Activated CD8-positive, alpha-beta T cell treated with anti-CD3 and anti-CD28 coated beads, Interleukin-2, amount 10 ng/mL, durations not matched to agents 7 days and 5 days (primary cell): ENCODE measurements at places on chromosomes 1 and 21. TPM values are rescaled to one million over a fixed set of nuclear protein-coding genes. Genes with fewer than 3 reads are reported as not detected.

LRIG2 gene
- 15.6 TPM for total RNA-seq

KIF21B gene
- 158 TPM for total RNA-seq

- no peak overlapping the region for H3K4me3 ChIP-seq
- no peak for DNase-seq
- no peak overlapping the region for H3K27ac ChIP-seq
- H3K36me3 ChIP-seq, result no peaks in the 10 kb centered on the region
- H3K27me3 ChIP-seq, result no peaks in the 10 kb centered on the region
These were observed 455.5 kb downstream of the TTLL7 start for GRCh38 chr1:83543222-83543973.

DNA sequence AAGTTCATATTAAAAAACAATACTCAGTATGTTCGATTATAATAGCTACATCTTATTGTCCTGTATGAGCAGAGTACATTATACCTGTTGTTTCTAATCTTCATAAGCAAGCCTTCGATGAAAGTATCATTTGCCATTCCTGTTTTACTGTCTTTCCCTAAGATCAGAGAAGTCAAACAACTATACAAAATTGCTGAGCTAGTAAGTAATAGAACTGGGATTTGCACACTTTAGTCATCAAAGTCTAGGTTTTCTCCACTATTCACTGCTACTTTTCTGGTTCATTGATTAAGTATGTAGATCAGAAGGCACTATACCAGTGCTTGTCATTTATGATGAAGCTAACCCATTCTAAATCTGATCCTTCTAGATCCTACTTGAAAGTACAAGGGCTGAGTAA lies 108.9 kb downstream of the NR5A2 start:
- no peaks in the 10 kb centered on the region for H3K36me3 ChIP-seq
- no peak overlapping the region for H3K4me3 ChIP-seq
- no peak overlapping the region for H3K27ac ChIP-seq
- H3K27me3 ChIP-seq, result peaks cover 4% of the 10 kb centered on the region
- DNase-seq, result no peak

DNA sequence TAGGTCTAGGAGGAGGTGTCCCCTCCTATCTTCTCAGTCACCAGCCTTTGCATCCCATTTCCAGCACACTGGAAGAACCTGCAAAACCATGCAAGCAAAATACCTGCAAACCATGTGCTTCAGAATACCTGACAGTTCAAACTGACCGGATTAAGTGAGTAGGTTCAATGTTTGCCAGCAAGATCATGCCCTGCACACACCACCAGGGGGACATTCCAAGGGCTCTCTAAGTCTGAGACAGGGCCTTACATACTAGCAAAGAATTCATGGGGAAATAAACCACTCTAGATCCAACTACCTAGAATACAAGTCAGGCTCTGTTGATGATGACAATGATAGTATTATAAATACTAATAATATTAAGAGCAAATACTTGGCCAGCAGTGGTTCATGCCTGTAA lies 27.6 kb downstream of the INPP5B start:
- peaks cover 33% of the 10 kb centered on the region for H3K4me1 ChIP-seq
- no peak overlapping the region for H3K27ac ChIP-seq
- peak; percentile 37 for DNase-seq
- H3K36me3 ChIP-seq, result peaks cover 18% of the 10 kb centered on the region
- no peaks in the 10 kb centered on the region for H3K27me3 ChIP-seq

- H3K27ac ChIP-seq, result no peak overlapping the region
- H3K4me3 ChIP-seq, result no peak overlapping the region
- no peak for DNase-seq
These were observed 384.0 kb downstream of the RRAGC start for GRCh38 chr1:38475624-38476005.

DNA sequence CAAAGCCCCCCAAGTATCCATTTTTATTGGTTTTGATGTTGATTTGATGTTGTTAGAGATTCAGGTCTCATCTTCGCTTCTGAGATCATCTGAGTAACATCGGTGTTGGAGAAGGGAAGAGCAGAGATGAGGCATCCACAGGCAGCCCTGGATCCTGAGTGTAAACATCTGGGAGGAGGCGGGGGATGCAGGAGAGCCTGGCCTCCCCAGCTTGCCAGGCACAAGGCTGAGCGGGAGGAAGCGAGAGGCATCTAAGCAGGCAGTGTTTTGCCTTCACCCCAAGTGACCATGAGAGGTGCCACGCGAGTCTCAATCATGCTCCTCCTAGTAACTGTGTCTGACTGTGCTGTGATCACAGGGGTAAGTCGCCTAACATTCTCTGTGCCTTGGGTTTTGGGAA lies at the start of gene PROK1:
Gene PROK1 (plus strand): TSS at position 221 of the 400 bp plus-strand sequence. CDS start 68 bp downstream, at position 289.
- DNase-seq, result no peak
- H3K36me3 ChIP-seq, result no peaks in the 10 kb centered on the region
- peaks cover 21% of the 10 kb centered on the region for H3K27me3 ChIP-seq
- H3K4me1 ChIP-seq, result no peaks in the 10 kb centered on the region
